ENCODE measurements at places on chromosomes 12 and 14. TPM values are rescaled to one million over a fixed set of nuclear protein-coding genes. Genes with fewer than 3 reads are reported as not detected.

DNA sequence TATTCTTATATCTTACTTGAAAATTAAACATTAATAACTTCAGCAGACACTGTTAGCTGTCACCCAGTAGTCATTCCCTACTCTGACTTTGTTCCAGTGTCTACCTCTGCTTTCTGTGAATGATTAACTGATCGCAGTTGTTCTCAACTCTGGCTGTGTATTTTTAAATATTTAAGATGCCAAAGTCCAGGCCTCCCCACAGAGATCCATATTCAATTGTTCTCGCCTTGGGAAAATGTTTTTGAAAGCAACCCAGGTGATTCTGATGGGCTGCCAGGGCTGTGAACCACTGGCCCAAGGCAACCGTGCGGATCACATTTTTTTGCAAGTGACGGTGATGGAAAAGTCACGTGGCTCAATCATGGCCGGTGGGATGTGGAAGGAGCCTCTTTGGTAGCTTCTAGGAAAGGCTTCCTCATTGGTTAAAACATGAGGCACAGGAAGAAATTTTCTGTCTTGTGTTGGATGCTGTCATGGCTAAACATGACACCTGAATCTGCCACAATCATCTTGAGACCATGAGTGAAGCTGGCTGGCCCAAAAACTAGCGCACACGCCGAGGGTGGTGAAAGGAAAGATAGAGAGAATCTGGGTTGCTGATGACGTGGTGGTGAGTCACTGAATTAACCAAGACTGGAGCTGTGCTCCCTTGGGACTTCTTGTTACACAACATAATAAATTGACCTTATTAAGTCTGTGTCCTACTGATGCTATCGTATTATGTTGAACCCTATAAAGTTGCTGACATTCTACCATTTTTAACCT is 37.2 kb downstream of the RDH12 start:
- DNase-seq: peak; percentile 96

- no peak for DNase-seq
Measured at GRCh38 chr12:57381693-57382220, 49.1 kb downstream of the R3HDM2 start.

- DNase-seq: peak; percentile 17
Measured at GRCh38 chr12:124734224-124734788, 129.4 kb downstream of the SCARB1 start.

DNA sequence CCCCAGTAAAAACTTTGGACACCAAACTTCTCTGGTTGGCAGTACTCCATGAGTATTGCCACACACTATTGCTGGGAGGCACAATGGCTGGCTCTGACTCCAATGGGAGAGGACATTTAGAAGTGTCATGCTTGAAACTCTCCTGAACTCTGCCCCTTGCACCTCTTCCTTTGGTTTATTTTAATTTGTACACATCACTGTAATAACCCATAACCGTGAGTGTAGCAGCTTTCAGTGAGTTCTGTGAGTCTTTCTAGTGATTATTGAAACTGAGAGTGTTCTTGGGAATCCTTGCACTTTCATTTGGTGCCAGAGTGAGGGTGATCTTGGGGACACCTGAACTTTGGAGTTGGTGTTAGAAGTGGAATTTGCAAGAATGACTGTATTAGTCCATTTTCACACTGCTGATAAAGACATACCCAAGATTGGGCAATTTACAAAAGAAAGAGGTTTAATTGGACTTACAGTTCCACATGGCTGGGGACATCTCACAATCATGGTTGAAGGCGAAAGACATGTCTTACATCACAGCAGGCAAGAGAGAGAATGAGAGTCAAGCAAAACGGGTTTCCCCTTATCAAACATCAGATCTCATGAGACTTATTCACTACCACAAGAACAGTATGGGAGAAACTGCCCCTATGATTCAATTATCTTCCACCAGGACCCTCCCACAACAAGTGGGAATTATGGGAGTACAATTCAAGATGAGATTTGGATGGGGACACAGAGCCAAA is 41.3 kb upstream of the CEP83 start:
- DNase-seq: no peak

- DNase-seq: no peak
Measured at GRCh38 chr14:105387530-105387922, 10.8 kb upstream of the TEX22 start.

GRCh38 chr14:95346820-95347219 is 27.1 kb upstream of the CLMN start:
- DNase-seq: peak; percentile 62

- peak; percentile 28 for DNase-seq
Measured at GRCh38 chr12:24721191-24721590, 227.7 kb downstream of the BCAT1 start.

- peak; percentile 15 for DNase-seq
Measured at GRCh38 chr14:45112896-45113781, 21.1 kb downstream of the FKBP3 start.

DNA sequence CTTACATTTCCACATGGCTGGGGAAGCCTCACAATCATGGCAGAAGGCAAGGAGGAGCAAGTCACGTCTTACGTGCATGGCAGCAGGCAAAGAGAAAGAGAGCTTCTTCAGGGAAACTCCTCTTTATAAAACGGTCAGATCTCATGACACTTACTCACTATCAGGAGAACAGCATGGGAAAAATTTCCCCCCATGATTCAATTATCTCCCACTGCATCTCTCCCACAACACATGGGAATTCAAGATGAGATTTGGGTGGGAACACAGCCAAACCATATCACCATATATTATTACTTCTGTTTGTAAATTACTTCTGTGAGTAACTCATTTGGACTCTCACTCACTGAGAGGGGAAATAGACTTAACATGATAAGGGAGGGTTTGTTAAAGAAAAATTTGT is 1496.8 kb upstream of the TMEM132C start:
- peak; percentile 43 for DNase-seq

GRCh38 chr14:71121001-71121400 is 213.7 kb downstream of the PCNX1 start:
- DNase-seq: no peak

- no peak for DNase-seq
Measured at GRCh38 chr14:53564870-53565269, 391.8 kb downstream of the BMP4 start.

GRCh38 chr12:72105849-72106248 is 166.3 kb upstream of the TRHDE start:
- DNase-seq: no peak

- peak; percentile 15 for DNase-seq
Measured at GRCh38 chr12:116784238-116784612, 46.1 kb downstream of the RNFT2 start.

DNA sequence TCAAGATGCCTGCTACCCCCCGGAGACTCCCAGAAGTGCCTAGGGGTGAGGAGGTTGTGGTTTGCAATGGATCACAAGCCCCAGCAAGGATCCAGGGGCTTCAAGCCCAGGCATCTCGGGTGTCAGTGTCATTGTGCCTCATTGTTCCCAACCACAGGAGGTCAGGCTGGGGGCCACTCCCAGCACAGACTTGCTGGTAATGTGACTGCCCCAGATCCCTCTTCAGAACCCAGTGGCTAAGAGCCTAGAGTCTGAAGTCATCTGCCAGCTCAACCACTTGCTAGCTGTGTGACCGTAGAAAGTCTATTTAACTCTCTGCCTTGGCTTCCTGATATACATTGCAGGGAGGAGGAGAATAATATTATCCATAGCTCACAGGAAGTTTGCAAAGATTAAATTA is 7.7 kb upstream of the ASB2 start:
- no peak for DNase-seq

DNA sequence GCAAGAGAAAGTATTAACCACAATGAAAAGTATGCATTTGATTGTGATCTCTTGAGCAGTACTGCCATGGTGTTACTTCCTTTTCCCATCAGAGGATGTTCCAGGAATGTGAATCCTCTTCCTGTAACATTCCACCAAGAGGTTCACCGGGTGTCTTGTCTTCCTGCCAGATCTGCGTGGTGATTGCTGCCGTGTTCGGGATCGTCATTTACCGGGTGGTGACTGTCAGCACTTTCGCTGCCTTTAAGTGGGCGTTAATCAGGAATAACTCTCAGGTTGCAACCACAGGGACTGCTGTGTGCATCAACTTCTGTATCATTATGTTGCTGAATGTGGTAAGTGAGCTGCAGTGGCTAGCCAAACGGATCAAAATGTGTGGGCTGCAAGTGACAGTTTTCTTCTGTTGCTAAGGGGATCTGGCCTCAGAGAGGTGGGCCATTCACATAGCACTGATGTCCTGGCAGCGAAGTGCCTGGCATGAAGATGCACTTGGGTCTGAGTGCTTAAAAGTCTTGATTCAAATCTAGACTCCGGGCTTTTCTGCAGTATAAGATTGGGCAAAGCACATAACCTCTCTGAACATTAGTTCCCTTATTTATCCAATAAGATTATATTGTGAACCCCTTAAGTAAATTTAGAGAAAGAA is 123.4 kb downstream of the SLC5A8 start:
- DNase-seq: peak; percentile 24

DNA sequence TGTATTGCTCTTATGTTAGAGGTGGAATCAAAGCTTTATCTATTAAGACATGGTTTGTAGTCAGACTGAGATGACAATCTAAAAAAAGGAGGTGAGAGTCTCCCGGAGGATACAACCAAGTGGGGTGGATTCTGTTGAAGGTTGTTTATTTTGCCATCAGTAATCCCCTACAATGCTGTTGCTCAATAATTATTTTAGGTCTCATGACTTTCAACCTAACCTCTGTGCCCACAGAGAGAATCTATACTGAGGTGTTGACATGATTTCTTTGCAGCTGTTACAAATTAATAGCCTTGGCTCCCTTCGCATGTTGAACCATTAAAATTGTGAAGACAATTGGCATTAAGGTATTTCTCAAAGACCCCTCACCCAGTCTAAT is 28.7 kb upstream of the FOS start:
- peak; percentile 46 for DNase-seq

GRCh38 chr14:41608681-41609390 is 2.2 kb downstream of the LRFN5 start:
- DNase-seq: no peak

- DNase-seq: peak; percentile 28
Measured at GRCh38 chr12:11763760-11764520, 114.5 kb downstream of the ETV6 start.

DNA sequence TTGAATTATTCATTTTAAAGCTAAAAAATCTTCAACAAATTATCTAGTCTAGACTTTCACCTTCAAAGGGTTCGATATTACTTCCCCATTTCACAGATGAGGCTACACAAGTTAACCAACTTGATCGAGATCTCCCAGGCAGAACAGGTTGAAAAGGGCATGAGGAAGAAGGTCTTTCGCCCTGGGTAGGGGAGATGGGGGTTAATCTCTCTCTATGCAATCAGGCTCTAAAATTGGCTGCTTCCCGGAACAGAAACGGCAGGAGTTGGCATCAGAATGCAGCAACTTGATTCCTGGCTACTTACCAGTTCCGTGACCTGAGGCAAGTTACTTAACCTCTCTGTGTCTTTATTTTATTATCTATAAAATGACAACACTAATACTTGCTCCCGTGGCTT is 2.4 kb upstream of the CISTR start:
- DNase-seq: no peak

The MYF5 gene
- 957 TPM for total RNA-seq

The TMPRSS12 gene
- total RNA-seq: not detected

The CDCA3 gene
- total RNA-seq: 120 TPM

The CGRRF1 gene
- total RNA-seq: 9.3 TPM

Measured in LHCN-M2 (cell line).